ENCODE measurements at places on chromosomes 1 and 21.

DNA sequence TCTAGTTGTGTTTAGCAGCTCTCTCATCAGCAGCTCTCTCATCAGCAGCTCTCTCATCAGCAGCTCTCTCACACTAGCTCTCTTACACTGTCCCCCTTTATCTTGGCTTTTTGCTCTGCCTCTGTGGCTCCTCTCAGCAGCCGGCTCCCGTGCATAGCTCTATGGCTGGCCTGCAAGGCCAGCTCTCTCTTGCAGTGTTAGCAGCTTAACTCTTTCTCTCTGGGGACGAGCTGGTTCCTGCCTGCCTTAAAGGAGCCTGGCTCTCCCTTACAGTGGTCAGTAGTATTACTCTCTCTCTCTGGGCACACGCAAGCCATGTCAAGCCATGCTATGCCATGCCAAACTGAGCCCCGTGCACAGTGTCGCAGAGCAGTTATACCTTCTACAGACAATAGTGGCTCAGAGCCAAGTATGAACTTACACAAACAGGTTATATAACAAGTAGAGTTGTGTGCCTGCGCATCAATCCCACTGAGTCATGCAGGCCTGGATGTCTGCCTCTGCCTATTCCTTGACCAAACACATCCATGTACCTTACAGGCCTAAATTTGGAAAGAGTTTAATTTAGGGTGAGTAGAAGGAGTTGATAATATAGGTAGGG, 295.9 kb downstream of the TPR start:
- DNase-seq = no peak

GRCh38 chr1:185980891-185981290, 246.7 kb downstream of the HMCN1 start:
- no peak for DNase-seq

- no peak for DNase-seq
Observed at GRCh38 chr1:16391411-16391810, 24.4 kb downstream of the SZRD1 start.

GRCh38 chr21:46150491-46151121, 4.8 kb downstream of the FTCD start:
- DNase-seq = no peak

GRCh38 chr1:184563308-184563707, 176.5 kb downstream of the C1orf21 start:
- DNase-seq = no peak

GRCh38 chr1:26811057-26811456, 15.4 kb upstream of the ZDHHC18 start:
- no peak for DNase-seq

GRCh38 chr1:109664671-109665070, 3.2 kb upstream of the GSTM2 start:
- no peak for DNase-seq

- no peak for DNase-seq
Observed at GRCh38 chr1:227793948-227794816, 21.3 kb upstream of the PRSS38 start.

DNA sequence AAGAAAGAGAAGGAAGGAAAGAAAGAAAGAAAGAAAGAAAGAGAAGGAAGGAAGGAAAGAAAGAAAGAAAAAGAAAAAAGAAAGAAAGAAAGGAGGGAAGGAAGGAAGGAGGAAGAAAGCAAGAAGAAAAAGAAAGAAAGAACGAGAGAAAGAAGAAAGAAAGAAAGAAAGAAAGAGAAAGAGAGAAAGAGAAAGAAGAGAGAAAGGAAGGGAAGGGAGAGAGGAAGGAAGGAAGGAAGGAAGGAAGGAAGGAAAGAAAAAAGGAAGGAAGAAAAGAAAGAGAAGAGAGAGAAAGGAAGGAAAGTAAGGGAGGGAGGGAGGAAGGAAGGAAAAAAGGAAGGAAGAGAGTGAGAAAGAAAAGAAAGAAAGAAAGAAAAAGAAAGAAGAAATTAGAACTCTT, 95.4 kb upstream of the ZNF281 start:
- no peak for DNase-seq

GRCh38 chr21:20253261-20253660, 744.9 kb upstream of the NCAM2 start:
- DNase-seq = no peak

GRCh38 chr21:25885405-25885804, 150.6 kb downstream of the GABPA start:
- DNase-seq = no peak

- DNase-seq = no peak
Observed at GRCh38 chr1:147853391-147853790, 49.2 kb upstream of the GJA8 start.
